ENCODE measurements at places on chromosomes 7 and 10. TPM values are rescaled to one million over a fixed set of nuclear protein-coding genes. Genes with fewer than 3 reads are reported as not detected.
A peak's percentile ranks its signal among the peaks of the same experiment; 100 is the strongest.

DNA sequence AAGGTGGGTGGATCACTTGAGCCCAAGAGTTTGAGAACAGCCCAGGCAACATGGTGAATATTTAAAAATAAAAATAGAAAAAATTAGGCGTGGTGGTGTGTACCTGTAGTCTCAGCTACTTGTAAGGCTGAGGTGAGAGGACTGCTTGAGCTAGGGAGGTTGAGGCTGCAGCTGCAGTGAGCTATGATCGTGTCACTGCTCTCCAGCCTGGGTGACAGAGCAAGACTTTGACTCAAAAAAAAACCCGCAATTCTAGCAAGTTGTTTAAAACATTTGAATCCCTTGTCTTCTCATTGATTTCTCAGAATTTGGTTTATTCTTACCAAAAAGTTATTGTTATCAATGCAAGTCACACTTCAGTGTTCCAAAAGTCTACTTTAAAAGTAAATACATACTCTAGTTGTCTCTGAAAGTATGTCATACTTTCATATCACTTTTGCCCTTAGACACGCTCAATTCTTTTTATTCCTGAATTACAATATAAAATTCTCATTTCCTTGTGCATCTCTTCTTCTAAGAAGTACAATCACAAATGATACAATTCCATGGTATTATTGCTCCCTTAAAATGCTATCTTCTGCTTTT is 6.3 kb downstream of the EPC1 start:
- DNase-seq, result no peak
- H3K4me1 ChIP-seq, result peaks cover 9% of the 10 kb centered on the region
- no peaks in the 10 kb centered on the region for H3K36me3 ChIP-seq
- no peaks in the 10 kb centered on the region for H3K27me3 ChIP-seq
- H3K4me3 ChIP-seq, result no peak overlapping the region

- peaks cover 28% of the 10 kb centered on the region for H3K4me1 ChIP-seq
- peak overlapping the region; percentile 68 for H3K27ac ChIP-seq
- H3K27me3 ChIP-seq, result peaks cover 1% of the 10 kb centered on the region
- no peaks in the 10 kb centered on the region for H3K36me3 ChIP-seq
- H3K4me3 ChIP-seq, result peak overlapping the region; percentile 9
Measured at GRCh38 chr7:47937065-47937687, 11.1 kb downstream of the PKD1L1 start.

DNA sequence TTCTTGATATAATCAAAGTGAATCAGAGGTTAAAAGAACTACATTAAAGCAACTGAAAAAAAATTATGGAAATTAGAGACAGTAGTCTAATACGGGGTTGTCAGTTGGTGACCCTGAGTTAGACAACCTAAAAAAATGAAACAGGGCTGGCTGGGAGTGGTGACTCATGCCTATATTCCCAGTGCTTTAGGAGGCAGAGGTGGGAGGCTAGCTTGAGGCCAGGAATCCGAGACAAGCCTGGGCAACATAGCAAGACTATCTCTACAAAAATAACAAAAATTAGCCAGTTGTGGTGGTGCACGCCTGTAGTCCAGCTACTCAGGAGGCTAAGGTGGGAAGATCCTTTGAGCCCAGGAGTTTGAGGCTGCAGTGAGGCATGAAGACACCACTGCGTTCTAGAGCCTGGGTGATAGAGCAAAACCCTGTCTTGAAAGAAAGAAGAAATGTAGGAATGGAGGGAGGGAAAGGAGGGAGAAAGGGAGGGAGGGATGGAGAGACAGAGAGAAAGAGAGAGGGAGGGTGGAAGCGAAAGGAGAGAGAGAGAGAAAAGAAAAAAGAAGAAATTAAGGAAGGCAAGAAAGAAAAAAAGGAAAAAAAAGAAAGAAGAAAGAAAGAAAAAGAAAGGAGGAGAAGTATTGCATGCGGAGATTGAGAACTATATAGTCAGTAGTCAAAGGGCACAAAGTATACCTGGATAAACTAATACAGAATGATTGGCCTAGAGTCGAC is 166.1 kb downstream of the TPST1 start:
- no peaks in the 10 kb centered on the region for H3K27me3 ChIP-seq
- no peak overlapping the region for H3K27ac ChIP-seq
- H3K36me3 ChIP-seq, result no peaks in the 10 kb centered on the region
- no peak for DNase-seq
- no peak overlapping the region for H3K4me3 ChIP-seq
- H3K4me1 ChIP-seq, result no peaks in the 10 kb centered on the region

DNA sequence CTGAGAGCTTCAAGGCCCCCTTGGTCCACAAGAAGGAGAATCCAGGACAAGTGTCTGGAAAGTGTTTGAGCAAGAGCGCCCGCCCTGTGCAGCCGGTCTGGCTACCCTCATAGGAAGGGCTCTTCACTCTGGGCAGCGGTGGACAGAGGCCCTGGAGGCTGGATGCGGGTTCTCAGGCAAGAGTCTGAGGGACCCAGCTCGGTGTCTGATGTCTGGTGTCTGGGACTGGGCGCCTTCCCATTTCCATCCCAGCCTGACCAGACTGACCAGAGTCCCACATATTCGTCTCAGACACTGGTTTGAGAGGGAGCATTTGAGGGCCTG is 59.8 kb downstream of the HK1 start:
- no peaks in the 10 kb centered on the region for H3K27me3 ChIP-seq
- no peak overlapping the region for H3K27ac ChIP-seq
- H3K36me3 ChIP-seq, result no peaks in the 10 kb centered on the region
- H3K4me3 ChIP-seq, result no peak overlapping the region

The CALML3 gene
- not detected for total RNA-seq

The SH2B2 gene
- total RNA-seq, result 54.1 TPM

The HYAL4 gene
- 0.37 TPM for total RNA-seq

The NUTM2E gene
- total RNA-seq, result 0.58 TPM

Data from GM12878 (cell line).